ENCODE measurements at places on chromosomes 1 and 21.

GRCh38 chr1:24459551-24460266 is 42.9 kb upstream of the RCAN3 start:
- no peak for DNase-seq

GRCh38 chr1:152525080-152525641 is 10.9 kb downstream of the CRCT1 start:
- DNase-seq: no peak

DNA sequence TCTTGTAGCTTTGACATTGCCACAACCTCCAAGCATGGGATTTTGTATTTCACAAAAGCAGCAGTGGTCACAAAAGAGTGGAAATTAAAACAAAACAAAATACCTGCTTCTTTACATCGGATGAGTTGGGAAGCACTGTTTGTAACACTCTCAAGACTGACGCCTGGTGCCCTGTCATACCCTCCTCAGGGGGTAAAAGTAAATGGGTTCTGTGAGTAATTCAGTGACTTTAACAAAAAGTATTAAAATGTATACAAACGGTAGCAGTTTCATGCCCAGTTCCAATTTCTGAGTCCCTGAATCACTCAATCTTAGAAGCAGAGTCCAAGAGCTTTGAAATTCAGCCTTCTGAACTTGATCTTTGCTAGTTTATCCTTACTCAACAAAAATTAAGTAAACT is 152.5 kb downstream of the TIAM1 start:
- no peak for DNase-seq

- DNase-seq: peak; percentile 8
These were observed 7.5 kb downstream of the PRXL2B start for GRCh38 chr1:2594001-2594640.

GRCh38 chr1:65386439-65386838 is 34.0 kb upstream of the LEPR start:
- DNase-seq: no peak

Measured in WTC11 (cell line).